ENCODE measurements at places on chromosomes 5 and 9.

DNA sequence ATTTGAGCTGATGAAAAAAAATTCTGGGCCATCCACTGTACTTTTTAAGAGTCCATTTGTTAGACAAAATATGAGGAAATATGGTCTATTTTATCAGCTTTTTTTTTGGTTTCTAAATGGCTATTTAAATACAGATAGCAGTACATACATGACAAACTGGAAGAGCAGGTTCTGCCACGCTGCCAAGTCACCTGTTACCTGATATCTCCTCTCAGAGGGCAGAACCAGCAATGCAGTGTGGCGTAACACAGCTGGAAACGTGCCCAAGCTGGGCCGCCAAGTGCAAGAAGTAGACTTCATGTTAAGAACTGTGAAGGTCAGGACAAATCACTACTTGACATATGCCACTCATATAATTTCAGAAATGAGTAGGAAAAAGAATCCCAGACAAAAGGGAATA lies 8.1 kb downstream of the MCIDAS start:
- peak; percentile 66 for DNase-seq

DNA sequence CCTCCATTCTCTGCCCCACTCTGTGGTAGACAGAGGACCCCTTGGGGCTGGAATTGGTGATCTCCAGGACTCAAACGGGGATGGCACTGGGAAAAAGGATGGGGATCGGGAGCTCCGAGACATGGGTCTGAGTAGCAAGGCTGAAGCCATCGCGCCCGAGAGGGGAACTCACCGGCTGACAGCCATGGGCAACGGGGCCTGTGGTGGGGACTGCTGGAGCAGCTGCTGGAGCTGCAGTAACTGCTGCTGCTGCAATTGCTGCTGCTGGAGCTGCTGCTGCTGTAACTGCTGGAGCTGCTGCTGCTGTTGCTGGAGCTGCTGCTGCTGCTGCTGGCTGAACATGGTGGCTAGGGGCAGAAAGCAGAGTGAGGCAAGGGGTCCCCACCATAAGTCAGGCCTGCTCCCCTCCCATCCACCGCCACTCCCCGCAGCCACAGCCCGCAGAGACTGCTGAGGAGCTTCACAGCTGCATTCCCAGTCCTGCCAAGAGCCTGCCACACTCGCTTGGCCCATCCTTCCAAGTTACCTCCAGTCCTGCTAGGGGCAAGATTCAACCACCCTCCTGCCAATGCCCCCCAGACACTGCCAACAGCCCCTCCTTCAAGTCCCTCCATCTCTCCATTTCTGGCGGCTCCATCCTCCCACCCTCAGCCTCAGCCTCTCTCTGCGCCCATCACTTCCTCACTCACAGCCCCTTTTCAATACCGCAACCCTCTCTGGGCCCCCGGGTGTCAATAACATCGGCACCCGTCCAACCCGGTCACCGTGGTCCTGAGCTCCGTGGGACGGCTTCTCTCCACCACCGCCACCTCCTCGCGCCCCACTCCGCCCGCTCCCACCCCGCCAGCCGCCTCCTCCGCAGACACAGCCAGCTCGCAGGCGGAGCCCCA lies 611 bp downstream of the CIZ1 start:
- DNase-seq, result peak; percentile 66

DNA sequence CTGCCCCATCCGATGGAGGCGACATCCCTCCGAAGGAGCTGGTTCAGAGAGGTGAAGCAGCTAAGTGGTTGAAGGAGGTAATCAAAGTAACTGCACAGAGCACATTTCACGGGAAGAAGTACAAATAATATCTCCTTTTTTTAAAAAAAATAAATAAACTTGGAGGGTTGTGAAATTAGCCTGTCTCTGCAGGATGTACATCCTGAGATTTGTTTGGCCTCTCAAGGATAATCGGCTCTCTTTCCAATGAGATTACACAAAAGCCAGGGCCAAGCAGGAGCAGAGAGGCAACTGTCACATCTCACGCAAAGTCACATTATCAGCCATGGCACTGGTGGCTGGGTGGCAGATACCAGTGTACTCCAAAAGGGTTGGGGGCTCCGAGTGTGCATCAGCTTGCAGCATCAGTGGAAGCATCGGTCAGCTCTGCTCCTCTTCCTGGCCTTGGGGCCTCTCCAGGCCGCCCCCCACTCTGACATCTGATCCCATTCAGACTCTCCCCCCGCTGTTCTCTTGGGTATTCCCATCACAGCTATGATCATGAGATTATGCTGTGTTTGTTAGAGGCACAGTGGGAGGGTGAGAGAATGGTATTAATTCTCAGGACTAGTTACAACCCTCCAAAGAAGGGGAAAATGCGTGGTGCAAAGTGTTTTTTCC lies 109.9 kb downstream of the UGCG start:
- no peak for DNase-seq

DNA sequence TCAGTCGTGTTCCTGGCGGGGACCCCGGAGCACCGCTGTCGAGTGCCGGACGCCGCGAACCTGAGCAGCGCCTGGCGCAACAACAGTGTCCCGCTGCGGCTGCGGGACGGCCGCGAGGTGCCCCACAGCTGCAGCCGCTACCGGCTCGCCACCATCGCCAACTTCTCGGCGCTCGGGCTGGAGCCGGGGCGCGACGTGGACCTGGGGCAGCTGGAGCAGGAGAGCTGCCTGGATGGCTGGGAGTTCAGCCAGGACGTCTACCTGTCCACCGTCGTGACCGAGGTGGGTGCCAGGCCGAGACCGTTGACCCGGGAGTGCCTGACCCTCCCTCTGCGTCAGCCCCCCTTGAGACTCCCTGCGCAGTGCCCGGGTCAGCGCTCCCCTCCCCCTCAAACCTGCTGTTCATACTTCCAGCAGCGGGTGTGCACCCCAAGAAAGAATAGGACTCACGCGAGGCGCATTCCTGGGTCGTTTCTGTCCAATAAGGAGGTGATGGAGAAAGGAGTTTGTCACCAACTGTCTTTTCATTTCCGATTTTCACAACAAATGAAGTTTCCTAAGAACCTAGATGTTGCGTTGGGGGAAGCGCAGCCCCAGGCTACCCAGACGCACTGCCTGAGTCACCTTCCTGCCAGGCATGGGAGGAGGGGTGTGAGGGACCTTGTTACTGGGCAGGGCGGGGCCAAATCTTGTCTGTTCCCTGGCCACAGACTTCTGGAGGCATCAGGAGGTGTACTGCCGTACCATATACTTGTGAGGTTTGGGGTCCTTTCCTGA lies 722 bp downstream of the SLC22A4 start:
- no peak for DNase-seq

DNA sequence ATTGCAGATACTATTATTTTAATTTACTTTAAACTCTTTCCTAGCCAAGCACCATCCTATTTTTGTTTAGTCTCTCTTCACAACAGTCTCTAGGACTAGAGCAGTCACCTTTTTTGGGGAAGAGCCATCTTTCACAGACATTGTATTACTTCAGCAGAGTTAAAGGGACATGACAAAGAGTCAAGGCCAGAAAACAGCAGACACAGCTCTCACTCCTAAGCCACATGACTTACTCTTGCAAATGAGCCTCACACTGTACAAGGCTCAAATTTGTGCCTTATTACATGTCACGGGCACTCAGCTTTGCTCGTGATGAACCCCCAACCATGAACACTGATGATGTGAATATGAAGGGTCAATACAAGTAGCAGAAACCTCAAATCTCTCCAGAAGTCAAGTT lies 104.3 kb downstream of the ZNF608 start:
- peak; percentile 69 for DNase-seq

DNA sequence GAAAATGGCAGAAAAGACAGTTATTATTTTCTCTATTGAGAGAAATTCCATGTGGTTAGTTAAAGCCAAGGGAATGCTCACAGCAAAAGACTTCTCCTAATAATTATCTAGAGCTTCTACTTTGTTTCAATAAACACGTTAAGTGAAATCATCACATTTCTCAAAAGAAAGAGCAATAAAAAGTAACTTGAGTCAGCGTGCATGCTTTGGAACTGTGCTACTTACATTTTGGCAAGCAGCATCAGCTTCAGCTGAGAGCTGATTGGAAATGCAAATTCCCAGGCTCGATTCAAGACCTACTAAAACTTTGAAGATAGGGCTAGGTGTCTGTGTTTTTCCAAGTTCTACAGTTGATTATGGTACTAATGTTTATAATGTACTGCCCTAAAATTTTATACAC lies 132.1 kb downstream of the CDH18 start:
- DNase-seq, result no peak

GRCh38 chr9:113187929-113188595 lies 33.0 kb downstream of the FKBP15 start:
- no peak for DNase-seq

DNA sequence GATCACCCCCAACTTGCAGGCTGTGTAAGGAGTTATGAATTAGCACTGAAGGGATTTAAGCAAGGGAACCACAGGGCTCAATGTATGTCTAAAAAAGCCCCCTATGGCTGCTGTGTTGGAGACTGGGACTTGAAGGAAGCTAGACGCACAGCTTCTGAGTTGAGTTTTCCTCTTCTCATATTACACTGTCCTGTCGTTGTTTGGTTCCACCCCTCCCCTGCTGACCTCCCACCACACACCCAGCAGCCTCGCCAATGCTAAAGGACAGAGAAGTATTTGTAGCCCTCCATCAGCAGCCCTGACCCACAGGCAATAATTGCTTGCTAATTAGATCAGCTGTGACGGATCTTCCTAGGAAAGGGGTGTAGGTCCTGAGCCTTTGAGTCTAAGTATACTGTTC lies 15.1 kb upstream of the CARTPT start:
- DNase-seq, result no peak

DNA sequence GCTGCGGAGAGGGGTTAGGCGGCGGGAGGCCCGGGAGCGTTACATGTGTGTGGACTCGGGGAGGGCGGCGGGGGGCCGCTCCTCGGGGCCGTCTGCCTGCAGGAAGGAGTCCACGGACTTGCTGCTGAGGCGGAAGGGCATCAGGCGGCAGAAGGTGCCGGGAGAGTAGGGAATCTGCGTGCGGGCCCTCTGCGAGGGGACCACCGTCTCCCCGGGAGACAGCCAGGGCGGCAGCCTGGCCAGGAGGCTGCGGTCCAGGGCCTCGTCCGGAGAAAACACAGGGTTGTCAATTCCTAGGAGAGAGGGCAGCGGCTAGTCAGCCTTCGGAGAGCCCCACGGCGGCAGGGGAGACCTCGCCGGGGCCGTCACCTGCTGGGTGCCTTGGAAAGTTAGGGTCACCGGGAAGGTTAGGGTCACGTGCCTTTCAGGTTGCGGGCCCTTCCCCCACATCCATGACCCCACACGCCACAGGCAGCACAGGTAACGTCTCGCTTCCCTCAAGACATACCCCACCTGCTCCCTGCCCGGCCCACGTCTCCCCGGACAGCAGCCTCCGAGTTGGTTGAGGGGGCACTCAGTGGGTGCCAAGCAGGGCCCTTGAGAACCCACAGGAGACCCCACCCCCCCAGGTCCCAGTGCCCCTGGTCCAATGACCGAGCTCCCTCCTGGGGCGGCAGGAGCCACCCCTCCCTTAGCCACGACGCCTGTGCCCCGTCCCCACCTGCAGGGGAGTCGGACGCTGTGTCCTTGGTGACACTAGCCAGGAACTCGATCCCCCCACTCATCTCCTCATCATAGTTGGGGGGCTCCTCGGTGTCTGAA lies 32.1 kb downstream of the EXOC3 start:
- peak; percentile 43 for DNase-seq

DNA sequence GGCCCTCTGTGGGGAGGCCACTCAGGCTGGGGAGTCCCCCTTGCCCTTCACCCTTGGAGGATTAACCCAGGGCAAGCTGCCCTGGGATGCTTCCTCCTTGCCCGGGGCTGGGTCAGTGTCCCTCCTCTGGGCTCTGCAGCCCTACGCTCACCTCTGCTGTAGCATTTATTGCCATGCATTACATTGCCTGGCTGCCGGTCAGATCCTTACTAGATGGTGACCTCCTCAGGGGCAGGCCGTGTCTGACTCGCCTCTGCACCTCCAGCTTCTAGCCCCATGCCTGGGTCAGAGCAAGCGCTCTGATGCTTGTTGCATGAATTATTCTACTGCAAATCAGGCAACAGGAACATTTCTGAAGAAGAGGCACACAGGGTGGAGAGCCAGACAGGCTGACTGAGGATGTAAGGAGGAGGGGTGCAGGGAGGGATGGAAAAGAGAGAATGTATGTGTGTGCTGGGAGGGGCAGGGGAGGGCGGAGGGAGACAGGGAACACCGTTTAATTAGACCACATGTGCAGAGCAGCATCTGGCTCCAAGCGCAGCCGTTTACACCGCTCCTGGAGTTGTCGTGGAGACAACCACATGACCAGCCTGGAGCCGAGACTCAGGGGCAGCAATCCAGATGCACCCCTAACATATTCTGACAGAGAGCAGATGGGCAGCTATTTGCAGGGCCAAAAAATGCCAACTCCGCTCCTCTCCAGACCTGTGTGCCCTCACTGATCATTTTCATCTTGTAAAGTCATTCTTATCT lies 117.0 kb downstream of the CRB2 start:
- no peak for DNase-seq

DNA sequence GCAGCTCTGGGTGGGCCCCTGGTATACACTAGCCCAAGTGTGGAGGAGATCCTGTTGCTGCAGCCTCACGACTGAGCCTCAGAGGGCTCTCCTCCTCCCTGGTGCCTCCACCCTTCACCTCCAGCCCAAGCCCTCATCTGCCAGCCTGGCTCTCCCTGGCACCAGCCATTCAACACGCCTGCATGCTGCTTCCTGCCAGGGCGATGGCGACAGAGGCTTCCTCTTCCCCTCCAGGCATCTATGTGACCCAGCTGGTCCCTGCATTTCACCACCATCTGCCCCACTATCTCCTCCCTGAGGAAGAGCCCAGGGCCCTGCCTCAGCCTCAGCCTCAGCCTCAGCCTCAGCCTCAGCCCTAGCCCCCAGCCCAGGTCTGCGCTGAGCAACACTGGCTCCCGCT lies 54.8 kb upstream of the ANGPTL2 start:
- DNase-seq, result no peak

GRCh38 chr9:137113385-137114159 lies 961 bp downstream of the DPP7 start:
- peak; percentile 72 for DNase-seq

DNA sequence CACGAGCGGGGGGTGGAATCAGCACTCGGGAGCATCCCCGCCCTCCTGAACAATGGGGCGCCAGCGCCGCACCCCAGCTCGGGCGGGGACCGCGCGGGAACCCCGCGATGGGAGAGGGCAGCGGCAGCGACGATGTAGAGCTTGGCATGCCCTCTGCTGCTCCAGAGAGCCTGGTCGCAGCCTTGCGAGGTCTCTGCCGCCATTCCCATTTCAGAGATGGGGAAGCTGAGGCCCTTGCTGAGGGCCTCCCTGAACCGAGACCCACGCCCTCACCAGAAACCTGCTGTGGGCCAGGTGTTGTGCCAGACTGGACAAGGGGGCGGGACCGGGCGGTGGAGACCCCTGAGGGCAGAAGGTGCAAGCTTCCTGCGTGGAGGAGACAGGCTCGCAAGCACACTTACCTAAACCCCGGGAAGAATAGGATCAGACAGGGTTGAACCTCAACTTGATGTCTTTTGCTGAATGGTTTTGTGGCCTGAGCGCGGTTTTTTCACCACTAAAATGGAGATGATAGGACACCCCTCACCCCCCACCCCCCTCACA lies 647 bp upstream of the MEGF9 start:
- peak; percentile 72 for DNase-seq

DNA sequence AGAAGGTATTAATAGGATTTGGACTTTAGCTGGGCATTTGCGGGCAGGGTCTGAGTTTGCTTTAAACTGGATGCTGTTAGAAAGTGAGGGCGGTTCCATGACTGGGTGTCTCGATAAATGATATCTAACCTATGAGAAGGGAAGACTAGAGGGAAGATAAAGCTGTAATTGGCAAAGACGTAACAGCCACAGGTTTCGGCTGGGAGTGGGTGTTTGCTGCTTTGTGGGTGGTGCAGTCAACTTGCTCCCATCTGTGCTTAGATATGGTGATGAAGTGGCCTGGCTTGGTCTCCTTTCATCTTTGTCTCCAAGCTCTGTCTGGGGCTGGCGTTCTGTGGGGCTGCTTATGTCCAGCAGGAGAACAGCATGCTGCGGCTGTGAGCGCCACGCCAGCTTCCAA lies 23.3 kb downstream of the OR2V1 start:
- DNase-seq, result no peak

All from Karpas-422 (cell line).